ENCODE measurements at places on chromosomes 6 and 20.
A peak's percentile ranks its signal among the peaks of the same experiment; 100 is the strongest.

GRCh38 chr6:126307849-126308248 is 32.1 kb upstream of the CENPW start:
- DNase-seq, result no peak

GRCh38 chr20:10739566-10739965 is 65.8 kb upstream of the JAG1 start:
- no peak for DNase-seq

DNA sequence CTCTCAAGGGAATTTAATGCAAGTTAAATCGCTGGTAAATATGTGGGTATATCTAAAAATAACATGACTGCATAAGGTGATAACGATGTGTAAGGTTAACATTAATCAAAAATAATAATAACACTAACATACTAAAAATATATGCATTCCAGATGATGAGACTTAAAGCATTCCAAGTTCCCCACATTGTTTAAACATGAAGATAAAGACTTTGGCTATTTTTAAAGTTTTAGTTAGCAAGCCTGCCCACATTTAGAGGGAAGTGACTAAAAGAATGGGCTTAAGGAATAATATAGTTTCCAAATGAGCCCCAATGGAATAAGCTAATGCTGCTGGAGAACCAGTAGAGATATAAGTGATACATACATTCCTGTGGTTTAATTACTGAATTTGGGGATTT is 941.3 kb downstream of the TBC1D32 start:
- DNase-seq, result no peak

DNA sequence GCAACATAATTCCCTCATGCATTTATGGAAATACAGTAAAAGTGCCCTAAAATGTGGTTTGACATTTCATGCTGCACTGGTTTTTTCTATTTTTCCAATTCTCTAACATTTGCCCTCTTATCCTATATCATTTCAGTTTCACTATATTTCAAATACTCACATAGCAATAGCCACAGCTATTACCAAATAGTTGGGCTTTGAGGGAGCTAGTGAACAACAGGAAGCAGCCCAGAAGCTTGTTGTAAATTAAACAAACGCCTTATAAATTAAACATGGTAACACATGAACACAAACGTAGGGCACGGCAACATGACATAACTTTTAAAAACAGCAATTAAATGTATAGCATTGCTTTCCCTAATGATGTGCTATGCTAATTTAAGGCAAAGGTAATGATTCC is 469.0 kb downstream of the CDC5L start:
- DNase-seq, result no peak

GRCh38 chr6:26216359-26216885 is 129.2 kb downstream of the HFE start:
- DNase-seq, result peak; percentile 74

- DNase-seq, result no peak
Observed at GRCh38 chr6:165060720-165061119, 248.7 kb downstream of the C6orf118 start.

DNA sequence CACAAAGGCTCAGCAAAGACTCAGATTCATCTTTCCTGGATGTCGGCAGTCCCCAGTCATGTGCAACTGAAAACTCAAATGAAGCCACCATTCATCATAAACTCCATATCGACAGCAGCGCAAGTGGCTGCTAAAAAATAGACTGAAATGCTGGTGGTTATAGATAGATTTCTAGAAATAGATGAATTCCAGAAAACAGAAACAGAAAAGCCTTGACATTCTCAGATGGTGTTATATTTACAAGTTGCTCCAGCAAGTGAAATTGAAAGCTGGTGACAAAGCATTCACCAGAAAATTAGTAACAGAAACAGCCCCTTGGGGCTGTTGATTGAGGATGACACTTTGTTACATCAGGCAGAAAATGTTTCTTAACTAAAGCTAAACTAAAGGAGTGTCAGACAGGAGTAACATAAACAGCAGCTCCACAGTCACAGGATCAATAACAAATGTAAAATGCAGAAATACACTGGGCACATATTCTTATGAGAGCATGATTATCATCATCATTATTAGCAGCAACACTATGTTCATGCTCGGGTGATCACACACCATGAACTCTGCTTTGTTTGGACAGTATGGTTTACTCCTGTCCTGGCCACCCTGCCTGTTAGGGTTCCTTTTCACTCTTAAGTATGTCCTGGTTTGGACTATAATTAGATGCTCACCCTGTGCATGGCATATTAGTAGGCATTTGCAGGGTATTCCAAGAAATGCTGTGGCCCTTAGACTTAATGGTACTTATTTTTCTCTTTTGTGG is 36.4 kb upstream of the SLC35F1 start:
- DNase-seq, result no peak

DNA sequence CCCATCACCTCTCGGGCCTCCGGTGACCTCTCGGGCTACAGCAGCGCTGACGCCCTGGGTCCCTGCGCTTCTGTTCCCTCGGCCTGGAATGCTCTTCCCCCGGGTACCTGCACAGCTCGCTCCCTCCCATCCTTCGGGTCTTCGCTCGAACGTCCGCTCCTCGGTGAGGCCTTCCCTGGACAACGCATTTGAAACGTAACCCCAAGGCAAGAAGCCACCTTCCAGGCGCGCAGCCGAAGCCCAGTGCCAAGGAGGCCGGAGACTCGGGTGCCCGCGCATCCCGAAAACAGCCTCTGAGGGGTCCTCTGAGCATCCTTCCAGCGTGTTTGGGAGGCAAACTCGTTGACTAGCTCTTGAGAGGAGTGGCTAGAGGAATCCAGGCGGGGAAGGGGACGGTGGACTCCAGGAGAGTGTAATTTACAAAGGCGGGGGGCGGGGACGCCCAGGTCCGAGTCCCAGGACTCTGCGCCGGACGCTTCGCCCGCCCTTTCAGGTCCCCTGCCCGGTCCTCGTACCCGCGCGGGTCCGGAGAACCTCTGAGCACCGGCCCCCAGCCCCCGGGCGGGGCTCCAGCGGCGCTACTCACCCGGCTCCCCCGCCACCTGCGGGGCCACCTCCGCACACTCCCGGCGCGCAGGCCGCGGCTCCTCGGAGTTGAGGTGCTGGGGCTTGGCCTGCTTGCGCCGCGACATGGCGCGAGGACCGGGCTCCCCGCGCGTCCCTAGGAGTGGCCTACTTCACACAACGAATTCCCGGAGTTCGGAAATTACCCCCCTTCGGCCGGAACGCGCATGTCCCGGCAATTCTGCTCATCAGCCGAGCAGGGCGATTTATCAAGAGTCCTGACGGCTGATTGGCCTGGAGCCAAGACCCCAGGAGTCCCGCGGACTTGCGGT is 86.8 kb downstream of the ZFP64 start:
- peak; percentile 9 for DNase-seq

DNA sequence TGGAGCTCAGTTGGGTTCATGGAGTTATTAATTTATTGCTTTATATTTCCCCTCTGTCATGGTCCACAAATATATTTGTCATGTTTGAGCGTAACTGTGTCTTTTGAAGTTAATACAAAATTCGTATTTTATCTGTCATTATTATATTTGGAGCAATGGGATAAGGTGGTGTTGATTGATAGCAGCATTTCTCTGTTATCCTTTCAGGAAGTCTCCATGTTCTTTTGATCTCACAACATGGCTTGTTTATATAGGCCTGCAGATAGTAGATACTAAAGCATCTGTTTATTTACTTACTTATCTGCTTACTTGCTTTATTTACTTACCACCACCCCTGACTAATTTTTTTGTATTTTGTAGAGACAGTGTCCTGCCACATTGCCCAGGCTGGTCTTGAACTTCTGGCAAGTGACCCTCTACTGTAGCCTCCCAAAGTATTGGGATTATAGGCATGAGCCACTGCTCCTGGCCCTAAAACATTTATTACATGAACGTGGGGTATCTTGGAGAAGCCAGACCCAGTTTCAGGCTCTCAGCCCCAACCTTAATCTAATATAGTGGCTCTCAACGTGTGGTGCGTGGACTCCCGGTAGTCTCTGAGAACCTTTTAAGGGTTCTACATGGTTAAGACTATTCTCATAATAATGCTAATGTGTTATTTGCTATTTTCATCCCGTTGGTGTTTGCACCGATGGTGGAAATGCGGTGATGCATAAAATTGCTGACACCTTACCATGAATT is 104.2 kb downstream of the NCOA3 start:
- DNase-seq, result no peak

DNA sequence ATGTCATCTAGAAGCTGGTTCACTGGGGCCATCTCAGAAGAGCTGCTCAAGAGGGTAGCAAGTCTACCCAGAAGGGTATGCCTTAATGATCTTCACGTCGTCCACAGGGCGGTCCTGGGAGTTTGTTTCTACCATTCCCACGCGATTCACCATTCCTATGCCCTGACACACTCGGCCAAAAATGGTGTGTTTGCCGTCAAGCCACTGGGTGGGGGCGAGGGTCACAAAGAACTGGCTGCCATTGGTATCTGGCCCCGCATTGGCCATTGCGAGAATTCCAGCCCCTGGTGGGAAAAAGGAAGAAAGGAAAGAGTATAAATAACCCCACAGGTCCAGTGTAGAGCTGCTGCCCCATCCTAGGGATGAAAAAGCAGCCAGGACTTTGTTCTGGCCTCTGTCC is 16.5 kb upstream of the CPNE5 start:
- DNase-seq, result no peak

GRCh38 chr20:40691566-40692239 is 2.7 kb upstream of the MAFB start:
- no peak for DNase-seq

DNA sequence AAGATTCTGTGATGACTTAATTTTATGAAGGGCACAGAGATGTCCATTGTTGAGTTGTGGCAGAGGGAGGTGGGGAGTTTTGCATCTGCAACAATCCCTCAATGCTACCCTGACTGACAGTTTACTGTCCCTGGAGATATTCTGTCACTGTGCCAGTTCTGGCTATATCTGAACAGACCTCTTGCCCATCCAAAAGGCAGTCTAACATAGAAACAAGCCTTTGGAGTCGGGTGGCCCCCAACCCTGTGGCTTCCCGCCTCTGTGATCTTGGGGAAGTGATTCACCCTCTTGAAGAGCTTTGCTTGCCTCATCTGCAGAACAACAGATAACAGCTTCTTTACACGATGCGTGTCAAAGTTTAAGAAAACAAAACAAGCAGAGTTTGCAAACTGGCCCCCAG is 3.8 kb upstream of the E2F1 start:
- DNase-seq, result peak; percentile 49

GRCh38 chr6:16361861-16362260 is 123.5 kb downstream of the GMPR start:
- DNase-seq, result no peak

DNA sequence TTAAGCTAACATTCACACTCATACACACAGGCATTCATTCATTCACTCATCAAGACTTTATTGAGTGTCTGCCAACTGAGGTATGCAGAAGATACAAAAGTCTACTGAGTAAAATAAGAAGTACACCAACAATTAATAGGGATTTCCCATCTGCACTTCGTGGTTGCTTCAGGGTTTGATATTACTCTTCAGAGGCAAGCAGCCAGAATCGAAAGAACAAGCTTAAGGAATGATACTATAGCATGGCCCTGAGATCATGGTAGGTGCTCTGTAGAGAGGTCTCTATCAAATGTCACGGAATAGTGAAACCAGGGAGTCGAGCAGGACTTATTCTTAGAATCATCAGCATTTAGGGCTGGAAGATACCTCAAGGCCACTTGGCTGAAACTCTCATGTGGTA is 135.4 kb downstream of the NRN1 start:
- DNase-seq, result no peak

GRCh38 chr6:47188588-47189021 is 121.1 kb downstream of the TNFRSF21 start:
- DNase-seq, result no peak

DNA sequence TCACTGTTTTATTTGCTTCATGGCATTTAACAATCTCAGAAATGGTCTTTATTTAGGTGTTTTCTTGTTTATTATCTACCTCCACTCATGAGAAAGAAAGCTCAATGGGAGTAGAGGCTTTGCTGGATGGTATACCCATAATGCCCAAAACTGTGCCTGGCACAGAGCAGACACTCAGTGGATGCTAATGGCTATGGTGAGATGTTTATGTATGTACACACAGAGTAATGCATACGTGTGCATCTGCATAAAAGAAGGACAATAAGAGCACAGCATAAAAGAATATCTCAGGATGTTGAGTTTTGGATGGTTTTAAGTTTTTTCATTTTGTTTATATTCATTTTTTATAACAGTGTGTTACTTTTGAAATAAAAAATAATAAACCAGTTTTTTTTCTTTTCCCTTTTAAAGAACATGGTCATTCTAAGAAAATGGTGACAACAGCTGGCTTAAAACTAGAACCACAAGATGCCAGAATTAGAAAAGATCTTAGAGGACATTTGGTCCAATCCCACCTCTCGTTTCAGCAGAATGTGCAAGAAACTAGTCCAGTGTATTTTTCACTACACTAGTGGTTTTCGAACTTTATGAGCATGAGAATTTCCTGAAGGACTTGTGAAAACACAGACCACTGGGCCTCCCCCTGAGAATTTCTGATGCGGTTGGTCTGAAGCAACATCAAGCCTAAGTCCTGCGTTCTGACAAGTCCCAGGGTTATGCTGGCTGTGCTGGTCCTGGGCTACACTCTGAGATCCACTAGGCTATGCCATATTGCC is 131.9 kb downstream of the FYN start:
- DNase-seq, result no peak

DNA sequence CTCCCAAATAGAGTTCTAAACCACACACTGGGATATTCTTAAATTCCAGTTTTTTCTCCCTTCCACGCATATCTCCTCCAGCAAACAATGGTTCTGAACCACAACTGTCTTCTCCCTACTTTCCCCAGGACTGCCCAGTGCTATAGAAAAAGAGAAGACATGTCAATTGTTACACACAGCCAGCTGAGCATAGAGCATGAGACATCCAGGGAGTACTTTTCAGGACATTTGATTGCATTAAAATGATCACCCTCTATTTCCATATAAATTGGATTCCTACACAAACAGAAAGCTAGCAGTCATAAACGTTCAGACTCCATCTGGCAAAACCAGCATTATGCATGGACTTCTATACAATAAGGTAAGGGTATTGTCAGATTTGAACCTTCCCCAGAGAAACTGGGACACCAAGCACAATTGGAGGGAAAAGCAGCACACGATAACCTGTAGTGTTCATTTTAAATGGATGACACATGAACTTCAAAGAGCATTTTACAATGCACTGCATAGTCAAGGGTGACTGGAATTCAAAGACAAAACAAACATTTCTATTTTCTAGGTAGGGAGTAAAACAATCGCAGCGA is 93.1 kb upstream of the HEY2 start:
- DNase-seq, result no peak

GRCh38 chr6:11277275-11278206 is 45.1 kb upstream of the NEDD9 start:
- peak; percentile 44 for DNase-seq

Measured in stimulated activated CD4-positive, alpha-beta T cell treated with anti-CD3 and anti-CD28 coated beads, Interleukin-2, amount 100 ng/mL, for 24 hours (primary cell).